ENCODE measurements at places on chromosomes 4 and X.

DNA sequence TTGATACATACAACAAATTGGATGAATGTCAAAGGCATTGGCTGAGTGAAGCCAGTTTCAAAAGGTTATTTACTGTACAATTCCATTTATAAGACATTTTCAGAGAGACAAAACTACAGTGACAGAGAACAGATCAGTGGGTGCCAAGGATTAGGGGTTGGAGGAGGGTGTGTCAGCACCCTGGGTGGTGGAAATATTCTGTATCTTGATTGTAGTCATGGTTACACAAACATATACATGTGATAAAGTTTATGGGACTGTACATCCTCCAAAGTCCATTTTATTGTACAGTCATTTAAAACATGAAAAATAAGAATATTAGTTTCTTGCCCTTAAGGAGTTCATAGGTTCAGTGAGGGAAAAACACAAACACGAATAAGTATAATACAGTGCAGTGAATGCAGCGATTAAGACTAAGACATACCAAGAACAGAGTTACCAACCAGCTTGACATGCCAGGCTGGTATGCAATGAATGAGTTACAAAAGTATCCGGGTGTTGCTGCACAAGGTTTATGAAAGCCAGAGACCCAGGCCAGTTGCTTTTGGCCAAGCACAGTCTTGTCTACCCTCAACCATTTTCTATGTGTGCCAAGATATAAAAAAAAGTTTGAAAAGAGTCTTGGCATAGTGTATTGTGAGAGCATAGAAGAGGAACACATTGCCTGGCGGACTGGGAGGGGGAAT lies 123.6 kb downstream of the MSL3 start:
- DNase-seq = no peak

GRCh38 chrX:7133050-7133440 lies 14.5 kb upstream of the STS start:
- no peak for DNase-seq

GRCh38 chrX:20756585-20756984 lies 489.9 kb upstream of the RPS6KA3 start:
- DNase-seq = no peak

DNA sequence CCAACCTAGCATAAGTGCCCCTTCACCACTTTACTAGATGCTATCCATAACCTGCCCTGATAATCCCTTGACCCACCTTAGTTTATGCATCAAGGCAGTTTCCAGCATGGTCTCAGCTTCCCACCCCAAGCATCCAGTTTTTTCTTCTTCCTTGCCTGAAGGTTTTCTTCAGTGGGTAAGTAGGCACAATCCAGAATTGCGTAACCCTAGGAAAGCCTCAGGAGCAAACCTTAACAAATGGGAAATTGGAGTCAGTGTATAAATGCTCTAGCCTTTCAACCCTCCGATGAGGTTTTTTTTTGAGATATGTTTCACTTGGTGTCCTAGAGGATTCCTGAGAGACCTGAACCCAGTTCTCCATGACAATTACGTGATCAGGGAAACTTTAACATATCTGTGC lies 614.0 kb upstream of the BOD1L1 start:
- no peak for DNase-seq

GRCh38 chr4:123849495-123849894 lies 452.9 kb downstream of the SPRY1 start:
- DNase-seq = no peak

DNA sequence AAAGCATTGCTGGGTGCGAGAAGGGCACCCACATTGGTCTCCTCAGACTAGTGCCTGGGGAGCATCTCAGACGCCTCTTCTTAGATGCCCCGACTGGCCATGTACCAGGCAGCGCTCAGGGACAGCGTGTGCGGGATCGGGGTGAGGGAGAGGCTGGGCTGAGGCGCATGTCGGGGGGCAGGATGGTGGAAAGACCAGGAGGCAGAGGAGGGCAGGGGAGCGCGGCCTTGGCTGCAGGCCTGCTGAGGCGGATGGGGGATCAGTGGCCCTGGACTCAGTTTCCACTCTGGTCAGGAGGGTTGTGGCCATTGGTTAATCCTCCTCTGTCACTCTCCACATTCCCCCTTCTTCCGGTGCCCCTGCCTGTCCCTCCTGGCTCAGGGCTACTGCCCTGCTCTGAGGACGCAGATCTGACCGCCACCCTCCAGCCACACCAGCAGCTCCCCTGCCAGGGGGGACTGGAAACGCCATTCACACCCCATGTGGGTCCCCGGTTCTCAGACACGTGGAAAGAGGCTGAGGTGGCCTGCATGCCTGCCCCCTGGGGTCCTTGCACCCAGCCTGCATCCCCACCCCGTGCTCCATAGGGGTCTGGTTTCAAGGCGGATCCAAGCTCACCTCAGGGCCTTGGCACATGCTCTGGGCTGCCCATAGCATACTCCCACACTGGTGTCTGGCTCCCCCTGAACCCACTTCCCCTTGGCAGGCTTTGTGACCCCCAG lies 105.9 kb downstream of the CPZ start:
- DNase-seq = no peak

DNA sequence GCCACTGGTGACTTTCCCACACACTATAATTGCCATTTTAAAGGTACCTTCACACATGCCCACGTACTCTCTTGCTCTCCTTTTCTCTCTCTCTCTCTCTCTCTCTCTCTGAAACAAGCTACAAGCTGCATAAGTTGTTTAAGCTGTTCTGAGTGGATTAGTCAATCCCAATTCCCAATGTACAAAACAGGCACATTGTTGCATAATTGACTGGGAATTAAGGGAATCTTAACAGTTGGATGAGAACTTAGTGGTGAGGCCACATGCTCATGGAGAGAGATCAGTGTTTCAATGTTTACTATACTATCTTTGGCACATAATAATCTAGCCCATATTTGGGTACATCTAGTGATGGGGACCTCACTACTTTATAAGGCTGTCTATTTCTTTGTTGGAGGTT lies 123.3 kb downstream of the ARHGEF9 start:
- no peak for DNase-seq

GRCh38 chr4:47639531-47639930 lies 154.5 kb downstream of the ATP10D start:
- no peak for DNase-seq

Data from neural progenitor cell (in vitro differentiated cells).